NCI-H1092 treated with DMSO at 0.1 percent for 48 hours (cell line): ENCODE measurements at places on chromosomes 2 and 18.

GRCh38 chr2:52749764-52750163 lies 1017.8 kb upstream of the CHAC2 start:
- no peak for DNase-seq

- DNase-seq: no peak
Measured at GRCh38 chr18:46273861-46274260, 169.7 kb downstream of the HAUS1 start.

DNA sequence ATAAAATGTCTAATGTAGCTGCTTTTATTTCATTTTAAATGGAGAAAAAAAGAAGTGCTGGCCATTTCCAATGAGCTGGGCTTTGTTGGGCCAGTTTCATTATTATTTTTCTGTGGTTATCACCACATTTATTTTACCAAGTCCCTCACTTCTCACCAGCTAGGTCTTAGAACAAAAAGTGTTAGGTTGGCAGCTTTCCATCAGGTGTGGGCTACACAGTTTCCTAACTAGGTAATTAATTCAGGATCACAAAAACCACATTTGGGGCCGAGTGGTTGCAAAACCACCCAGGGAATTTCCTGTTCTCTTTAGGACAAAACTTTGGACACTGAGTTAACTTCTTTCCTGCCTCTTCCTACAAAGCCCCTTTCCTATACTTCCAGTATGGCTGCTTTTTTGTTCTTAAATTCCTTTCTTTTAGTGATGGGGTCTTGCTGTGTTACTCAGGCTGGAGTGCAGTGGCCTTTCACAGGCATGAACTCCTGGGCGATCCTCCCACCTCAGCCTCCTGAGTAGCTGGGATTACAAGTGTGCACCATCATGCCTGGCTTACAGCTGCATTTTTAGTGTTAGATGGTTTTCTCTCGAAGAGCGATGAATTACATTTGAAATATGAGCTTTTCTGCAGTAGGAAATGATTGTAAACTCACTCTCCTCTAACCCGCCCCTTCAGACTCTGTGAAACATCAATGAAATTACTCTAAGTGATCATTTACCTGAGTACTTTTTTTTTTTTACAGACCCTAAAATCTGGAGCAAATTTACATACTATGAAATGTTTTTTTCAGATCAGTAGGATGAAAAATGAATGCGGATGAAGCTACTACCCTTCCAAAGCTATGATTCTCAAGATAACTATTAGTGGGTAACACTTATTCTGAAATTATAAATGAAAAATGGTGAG lies 2.6 kb upstream of the ZFP36L2 start:
- DNase-seq: no peak

GRCh38 chr18:8162802-8163201 lies 446.4 kb upstream of the RAB12 start:
- peak; percentile 59 for DNase-seq

DNA sequence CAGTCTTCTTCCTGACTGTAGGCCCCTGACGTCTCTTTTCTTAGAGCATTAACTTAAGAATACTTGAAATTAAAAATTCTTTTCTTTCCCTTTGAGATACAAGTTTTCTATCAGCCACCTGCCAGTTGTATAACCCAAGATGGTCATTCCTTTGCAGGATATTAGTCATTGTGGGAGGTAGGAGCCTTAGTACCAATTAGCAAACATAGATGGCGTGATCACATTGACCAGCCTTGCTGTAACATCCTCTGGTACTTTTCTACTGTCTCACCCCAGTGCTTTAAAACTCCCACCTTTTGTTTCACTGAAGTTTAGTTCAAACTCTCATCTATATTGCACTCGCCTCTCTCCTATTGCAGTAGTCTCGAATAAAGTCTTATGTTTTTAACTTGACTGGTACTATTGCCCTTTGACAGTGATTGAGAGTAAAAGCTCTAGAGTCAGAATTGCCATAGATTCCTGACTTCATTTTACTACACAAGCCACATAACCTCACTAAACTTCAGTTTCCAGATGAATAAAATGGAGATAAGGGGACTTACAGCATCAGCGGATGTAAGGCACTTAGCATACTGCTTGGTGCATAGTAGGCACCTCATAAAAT lies 74.1 kb downstream of the VRK2 start:
- no peak for DNase-seq

DNA sequence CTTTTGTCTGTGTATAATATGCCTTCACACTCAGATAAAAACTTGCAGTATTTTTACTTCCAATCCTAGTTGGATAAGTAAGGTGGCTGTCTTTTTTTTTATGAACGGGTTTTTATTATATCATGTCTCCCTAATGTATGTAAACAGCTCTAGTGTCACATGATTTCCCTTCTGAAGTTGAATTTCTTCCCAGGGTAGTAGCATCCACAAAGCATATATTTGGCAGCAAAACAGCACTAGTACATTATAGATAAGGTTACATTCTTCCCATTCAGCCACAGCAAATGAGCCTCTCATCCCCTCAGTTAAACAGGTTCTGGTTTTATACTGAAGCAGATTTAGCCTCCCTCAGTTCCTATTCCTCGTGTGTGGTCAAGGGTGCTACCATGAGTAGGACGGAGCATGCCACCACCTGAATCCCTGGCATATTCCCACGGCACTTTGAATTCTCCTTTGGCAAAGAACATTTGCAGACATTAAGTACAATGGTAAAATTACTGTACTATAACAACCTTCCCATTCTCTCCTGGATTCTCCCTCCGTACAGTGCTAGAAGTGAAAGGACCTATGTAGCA lies 15.4 kb upstream of the DTNA start:
- DNase-seq: peak; percentile 76

- DNase-seq: no peak
Measured at GRCh38 chr2:140442319-140442718, 1662.1 kb upstream of the NXPH2 start.

DNA sequence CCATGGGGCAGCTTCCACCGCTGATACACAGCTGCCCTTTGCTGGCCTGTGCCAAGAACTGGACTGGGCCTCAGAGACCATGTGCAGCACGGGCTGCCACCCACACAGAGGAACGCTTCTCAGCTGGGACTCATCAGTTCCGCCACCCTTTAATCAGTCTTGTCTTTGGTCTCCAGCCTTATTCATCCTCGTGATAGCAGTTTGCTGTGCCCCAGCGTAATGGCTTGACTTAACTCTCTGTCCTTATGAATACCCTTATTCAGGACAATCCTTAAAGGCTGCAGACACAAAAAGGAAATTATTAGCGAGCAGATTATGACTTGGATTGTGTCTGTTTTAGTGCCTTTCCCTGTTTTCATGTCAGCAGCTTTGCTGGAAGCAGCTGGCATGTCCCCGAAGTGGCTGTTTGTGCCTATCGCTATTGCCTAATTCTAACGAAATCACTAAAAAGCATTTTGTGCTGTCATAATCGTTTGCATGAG lies 108.9 kb upstream of the DAPL1 start:
- DNase-seq: no peak

GRCh38 chr18:48208432-48209140 lies 200.6 kb downstream of the ZBTB7C start:
- DNase-seq: no peak

- DNase-seq: no peak
Measured at GRCh38 chr2:234978466-234979203, 26.8 kb downstream of the SH3BP4 start.

- no peak for DNase-seq
Measured at GRCh38 chr2:111534910-111535352, 349.1 kb downstream of the ANAPC1 start.

DNA sequence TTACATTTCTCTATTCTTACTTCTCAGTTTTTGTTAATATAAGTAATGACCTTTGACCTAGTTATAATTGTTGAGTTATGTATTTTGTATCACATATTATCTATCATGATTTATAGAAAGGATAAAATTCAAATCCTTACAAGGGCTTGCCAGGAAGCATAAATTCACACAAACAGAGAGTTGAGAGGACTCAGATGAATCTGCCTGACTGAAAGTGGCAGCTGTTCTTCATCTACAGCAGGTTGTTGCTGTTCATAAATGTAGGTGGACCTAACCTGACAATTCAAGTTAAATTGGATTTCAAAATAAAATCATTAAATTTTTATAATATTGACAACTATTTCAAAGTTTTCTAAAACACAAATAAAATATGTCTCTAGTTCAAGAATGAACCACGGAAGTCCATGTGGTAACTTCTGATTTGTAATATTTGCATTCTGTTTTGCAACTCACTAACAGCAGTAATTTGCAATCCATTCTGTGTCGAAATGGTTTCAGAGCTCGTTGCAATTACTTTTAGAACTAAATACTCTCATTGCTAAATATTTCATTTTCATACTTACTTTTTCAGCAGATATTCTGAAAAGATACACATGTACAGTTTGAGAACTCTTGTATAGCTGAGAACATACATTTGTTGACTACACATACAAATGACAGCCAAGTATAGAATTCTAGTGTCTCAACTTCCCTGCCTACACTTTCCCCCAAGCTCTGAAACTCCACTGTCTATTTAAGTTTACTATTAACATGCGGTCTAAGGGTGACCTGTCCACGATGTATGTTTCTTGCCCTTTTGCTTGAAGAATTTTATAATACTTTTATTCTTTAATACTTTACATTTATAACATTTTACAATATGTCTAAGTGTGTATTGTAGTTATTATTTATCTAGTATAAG lies 25.7 kb downstream of the SCN7A start:
- no peak for DNase-seq

DNA sequence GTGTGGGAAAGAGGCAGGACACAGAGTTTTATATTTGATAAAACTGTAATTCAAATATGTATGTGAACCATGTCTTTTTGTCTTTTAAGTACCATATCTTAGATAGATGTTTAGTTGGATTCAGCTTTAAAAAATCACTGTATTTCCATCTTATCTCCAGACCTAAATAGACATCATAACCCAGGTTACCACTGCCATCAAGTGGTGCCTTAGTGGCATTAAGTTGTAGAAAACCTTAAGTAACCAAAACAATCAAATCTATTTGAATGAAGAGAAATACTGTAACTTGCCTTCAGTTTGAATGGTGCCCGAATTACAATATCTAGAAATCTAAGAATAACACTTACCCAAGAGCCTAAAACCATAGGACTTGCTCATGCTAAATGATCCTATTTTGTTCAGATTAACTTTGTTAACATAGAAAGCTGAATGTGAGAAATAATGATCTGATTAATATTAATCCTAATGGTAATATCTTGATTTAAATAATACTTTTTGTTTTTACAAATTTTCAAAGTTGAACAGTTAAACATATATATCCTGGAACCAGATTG lies 92.5 kb upstream of the MAP2 start:
- peak; percentile 6 for DNase-seq

DNA sequence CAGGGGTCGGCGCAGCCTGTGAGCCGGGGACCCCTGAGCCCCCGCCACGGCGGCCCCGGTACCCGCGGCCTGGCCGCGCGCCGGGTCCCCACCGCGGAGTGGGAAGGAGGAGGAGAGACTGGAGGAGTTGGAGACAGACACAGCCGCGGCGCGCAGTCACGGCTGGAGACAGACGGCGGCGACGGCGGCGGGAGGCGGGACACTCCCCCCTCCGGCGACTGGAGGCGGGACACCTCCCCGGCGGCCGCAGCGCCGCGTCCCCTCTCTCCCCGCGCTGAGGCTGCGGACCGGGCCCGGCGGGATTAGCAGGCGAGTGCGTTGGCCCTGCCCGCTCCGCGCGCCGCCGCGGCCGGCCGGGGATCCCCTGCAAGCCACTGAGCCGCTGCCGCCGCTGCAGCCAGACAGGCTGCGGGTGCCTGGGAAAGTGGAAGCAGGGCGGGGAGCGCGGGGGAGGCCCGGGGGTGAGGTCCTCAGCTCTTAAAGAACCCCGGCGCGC lies 1.0 kb upstream of the LDLRAD4 start:
- DNase-seq: peak; percentile 20

DNA sequence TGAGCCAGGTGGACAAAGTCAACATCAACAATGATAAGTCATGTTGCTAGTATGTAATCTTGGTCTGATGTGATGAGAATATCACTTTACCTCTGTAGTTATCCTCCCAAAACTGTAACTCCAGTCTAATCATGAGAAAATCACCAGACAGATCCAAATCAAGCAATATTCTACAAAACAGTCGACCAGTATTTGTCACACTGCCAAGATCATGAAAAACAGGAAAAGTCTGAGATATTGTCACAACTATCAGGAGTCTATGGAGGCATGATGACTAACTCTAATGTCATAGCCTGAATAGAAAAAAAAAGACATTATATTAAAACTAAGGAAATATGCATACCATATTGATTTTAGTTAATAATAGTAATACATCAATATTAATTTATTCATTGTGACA lies 1883.3 kb upstream of the CELF4 start:
- no peak for DNase-seq

DNA sequence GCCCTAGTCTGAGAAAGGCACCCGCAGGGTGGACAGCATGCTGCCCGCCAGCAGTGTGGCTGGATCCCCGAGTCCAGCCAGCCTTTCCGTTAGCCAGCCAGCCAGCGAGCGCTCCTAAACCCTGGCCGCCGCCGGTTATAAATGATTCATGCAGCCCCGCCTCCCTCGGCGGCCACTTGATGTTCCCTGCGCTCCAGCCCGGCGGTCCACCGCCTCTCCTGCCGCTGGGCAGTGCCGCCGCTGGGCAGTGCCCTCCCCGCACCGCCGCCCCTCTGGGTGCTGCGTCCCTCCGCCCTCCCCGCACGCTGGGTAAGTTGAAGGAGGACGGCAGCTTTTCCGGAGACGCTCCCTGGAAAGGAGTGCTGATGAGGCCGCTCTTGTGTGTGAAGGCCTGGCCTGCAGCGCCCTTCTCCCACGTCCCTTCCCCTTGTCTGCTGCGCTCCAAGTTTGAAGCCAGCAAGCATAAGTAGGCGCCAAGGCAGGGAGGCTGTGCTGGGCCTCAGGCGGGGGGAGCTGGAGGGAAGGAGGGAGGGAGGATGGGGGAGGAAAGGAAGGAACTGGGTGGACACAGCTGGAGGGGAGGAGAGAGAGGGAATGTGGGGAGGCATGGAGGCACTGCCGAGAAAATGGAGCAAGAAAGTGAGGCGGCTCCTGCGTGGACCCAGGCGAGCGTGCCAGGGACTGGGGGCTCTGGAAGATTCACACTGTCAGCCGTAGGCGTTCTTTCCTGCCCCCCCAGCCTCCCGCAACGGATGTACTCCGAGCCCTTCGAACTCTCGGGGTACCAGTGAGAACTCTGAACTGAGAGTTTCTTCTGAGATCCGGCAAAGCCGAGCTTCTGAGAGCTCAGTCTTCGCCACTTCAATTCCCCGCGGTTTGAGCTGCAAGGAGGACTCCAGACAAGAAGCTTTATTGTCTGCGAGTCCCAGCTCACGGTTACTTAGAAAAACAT lies 131.9 kb downstream of the GLI2 start:
- no peak for DNase-seq

- no peak for DNase-seq
Measured at GRCh38 chr2:210189452-210190138, 18.4 kb upstream of the KANSL1L start.

GRCh38 chr2:74553892-74554819 lies at the start of the genes DOK1 and LOXL3:
Gene DOK1 (plus strand): TSS chr2:74554720. CDS start chr2:74554755, 35 bp downstream.
Gene LOXL3 (minus strand): TSS chr2:74553942. CDS start chr2:74552634, 1,308 bp downstream.
- DNase-seq: peak; percentile 54
